ENCODE measurements at places on chromosomes 7 and 10. TPM values are rescaled to one million over a fixed set of nuclear protein-coding genes. Genes with fewer than 3 reads are reported as not detected.

DNA sequence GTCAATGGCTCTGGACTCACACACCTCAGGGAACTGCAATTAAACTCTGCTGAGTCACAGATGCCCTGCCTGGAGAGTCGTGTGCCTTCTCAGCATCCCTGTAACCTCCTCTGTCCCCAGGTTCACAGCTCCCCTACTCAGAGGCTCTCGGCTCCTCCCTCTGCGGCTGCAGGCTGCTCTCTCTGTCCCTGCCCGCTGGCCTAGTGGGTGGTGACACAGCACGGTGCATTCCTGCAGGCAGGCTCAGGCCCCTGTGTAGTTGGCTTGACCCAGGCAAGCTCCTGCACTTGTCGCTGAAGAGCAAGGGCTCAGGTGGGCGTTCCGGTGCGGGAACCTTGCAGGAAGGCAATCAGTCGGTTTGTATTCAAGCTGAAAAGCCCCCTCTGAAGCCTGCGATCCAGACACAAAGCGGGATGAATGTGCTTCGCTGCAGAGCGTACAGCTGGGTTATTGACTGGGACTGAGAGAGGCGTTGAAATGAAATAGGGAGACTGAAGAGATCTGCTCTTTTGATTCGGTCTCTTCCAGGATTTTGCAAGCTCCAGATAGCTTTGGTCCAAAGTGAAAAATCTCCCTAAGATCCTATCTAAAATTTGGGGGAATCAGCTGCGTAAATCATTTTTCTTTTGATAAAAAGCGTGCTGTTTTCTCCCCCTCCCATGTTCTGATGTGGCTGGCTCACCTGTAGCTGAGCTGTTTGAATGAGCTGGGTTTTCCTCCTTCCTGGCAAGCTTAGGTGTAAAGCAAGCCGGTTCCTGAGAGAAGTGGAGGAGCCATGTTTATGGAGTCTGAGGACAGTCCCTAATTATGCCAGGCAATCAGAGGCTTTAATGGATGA lies 208.7 kb upstream of the PHYHIPL start:
- no peak for DNase-seq

The CPA2 gene
- total RNA-seq: 0.75 TPM

GRCh38 chr10:114996542-114996941 lies 58.5 kb downstream of the TRUB1 start:
- DNase-seq: no peak

The AGAP4 gene
- total RNA-seq: 13.2 TPM

DNA sequence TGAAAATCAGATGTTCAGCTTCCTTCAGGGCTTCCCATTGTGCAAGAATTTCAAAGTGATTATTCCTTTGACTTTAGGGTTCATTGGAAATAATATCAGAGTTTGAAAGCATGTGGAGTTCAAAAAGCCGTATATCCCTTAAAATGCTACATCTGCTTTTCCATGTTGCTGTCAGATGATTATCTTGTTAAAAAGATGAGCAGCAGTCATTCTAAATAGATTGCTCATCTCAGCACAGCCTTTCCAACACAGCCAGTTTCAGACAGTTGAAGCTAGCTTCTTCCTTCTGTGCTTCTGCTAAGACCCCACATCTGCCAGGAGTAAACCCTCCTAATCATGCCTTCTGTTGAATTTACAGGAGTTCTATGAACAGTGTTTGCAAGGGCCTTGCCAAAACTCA lies 204.4 kb upstream of the PTER start:
- no peak for DNase-seq

The SFMBT2 gene
- 3.8 TPM for total RNA-seq

The CHN2 gene
- total RNA-seq: 3.6 TPM

DNA sequence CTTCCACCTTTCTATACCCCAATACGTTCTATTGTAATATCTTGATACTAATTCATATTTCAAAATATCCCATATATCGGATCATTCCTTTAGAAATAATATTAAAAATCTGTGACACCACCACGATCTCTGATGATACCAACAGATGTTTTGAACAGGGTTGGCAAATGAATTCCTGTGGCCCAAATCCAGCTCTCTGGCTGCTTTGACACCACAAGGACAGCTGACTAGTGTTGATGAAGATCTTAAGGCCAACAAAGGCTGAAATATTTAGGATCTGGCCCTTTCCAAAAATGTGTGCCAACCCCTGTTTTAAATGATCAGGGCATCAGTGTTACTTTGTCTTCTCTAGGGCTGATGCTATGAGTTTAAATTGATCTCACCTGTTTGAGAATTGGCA lies 380.7 kb upstream of the PFKP start:
- no peak for DNase-seq

Data from NCI-H460 (cell line).